ENCODE measurements at places on chromosomes 4 and X.

- DNase-seq, result no peak
Observed at GRCh38 chrX:119105826-119106225, 21.8 kb downstream of the KIAA1210 start.

DNA sequence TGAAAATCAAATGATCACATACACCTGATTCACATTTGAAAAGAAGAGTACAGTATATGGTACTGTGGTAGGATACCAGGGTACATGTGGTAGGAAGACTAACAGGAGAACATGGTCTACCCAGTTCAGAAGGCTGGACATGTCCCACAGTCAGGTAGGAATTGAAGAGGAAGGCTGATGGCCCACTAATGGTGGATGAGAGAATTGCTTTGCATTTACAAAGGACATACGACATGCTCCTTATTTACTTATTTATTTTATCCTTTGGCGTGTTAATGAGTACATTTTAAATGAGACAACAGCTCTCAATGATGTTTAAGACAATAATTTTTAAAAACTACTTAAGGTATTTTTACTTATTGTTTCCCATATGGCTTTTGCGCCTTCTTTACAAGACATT lies 106.7 kb upstream of the BMP2K start:
- no peak for DNase-seq

DNA sequence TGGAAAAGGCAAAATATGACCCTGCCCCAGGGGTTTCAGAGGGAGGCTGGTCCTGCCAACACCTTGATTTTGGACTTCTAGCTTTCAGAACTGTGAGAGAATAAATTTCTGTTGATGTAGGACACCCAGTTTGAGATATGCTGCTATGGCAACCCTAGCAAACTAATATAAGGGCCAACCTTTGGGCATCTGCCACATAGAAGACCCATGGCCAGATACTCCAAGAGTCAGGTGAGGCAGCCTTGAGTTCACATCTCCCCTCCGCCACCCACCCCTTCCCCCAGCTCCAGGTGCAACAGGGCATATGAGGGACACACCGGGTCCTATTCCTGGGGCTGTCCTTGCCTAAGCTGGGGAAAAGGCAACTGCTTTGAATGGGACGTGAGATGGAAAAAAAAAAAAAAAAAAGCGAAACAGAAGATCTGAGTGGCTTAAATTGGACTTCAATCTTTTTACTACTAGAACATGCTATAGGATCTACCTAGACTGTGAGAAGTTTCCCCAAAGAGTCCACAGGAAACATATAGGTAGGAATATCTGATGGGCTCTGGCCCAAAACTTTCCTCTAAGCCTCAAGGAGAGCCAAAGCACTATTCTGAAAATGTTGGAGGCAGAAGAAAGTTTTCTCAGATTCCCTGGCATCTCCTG lies 56.5 kb upstream of the PROM1 start:
- no peak for DNase-seq

GRCh38 chrX:126799059-126799458 lies 20.5 kb upstream of the PRR32 start:
- DNase-seq, result no peak

- no peak for DNase-seq
Observed at GRCh38 chr4:172232966-172233365, 419.8 kb downstream of the GALNTL6 start.

GRCh38 chr4:20311856-20312255 lies 60.2 kb downstream of the SLIT2 start:
- no peak for DNase-seq

- peak; percentile 31 for DNase-seq
Observed at GRCh38 chr4:152316969-152317368, 218.9 kb downstream of the FBXW7 start.

DNA sequence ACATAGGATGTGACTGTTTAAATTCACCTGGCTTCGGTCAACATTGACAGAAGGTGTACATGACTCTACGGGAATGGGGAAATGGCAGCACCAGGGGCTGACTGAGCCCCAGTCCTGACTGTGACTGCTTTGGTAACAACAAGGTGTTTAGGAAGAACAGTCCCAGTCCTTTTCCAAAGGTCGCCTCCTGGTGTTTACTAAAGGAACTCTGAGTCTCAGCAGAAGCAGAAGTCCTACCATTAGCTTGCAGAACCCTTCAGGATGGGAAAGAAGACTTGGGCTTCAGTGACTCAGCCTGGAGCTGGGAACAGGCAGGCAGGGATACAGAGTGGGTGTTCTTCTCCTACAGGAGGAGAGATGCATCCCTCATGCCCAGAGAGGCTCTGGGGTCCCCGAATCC lies 103.3 kb downstream of the MGST2 start:
- no peak for DNase-seq

DNA sequence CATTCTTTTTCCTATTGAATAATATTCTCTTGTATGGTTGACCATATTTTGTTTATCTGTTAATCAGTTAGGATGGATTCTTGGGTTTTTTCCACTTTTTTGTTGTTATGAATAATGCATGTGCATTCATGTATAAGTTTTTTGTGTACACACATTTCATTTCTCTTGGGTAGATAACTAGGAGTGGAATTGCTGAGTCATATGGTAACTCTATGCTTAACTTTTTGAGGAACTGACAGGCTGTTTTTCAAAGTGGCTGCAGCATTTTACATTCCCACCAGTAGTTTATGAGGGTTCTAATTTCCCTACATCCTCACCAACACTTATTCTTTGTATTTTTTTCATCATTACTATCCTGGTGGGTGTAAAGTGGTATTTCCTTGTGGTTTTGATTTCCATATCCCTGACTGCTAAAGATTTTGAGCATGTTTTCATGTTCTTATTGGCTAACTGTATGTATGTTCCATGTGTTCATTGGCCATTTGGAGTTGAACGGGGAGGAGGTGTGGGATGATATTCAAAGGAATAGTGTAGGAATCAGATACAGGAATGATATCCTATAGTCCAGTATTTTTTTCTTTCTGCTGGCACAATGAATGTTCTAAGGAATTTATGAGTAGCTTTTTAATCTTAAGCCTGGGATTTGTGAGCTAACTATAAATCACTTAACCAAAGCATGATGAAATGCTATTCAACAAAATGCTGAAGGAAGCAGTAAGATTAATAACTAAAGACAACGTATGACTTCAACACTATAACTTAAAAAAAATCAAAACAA lies 114.3 kb downstream of the AMELX start:
- no peak for DNase-seq

DNA sequence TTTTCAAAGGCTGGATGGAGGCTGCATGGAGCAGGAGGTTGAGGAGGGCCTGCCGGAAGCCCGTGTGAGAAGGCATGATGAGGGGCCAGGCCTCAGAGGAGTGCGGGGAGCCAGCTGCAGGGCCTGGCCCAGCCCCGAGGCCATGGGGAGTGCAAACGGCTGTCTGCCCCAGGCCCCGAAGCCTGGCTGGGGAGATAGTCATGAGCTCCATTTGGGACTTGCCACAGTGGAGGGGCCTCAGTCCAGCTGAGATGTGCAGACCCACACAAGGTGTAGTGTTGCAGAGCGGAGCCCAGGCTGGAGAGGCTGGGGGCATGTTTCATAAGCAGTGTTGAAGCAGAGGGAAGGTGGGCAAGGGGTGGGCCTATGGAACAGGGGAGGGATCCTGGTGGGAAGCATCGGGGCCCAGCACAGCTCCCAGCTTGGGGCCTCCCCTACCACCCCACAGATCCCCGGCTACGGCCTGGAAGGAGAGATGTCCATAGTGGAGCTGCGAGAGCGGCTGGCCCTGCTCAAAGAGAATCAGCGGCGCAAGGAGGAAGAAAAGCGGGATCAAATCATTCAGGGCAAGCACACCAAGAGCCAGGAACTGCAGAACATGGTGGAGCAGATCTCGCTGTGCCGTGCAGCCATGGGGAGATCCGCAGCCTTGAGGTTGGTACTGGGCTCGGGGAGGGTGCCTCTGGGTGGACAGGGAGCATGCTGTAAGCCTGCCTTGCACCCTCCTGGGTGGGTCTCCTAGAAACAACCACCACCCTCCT lies 9.1 kb upstream of the RNF4 start:
- no peak for DNase-seq

GRCh38 chr4:144902614-144903013 lies 195.4 kb downstream of the ANAPC10 start:
- DNase-seq, result no peak

DNA sequence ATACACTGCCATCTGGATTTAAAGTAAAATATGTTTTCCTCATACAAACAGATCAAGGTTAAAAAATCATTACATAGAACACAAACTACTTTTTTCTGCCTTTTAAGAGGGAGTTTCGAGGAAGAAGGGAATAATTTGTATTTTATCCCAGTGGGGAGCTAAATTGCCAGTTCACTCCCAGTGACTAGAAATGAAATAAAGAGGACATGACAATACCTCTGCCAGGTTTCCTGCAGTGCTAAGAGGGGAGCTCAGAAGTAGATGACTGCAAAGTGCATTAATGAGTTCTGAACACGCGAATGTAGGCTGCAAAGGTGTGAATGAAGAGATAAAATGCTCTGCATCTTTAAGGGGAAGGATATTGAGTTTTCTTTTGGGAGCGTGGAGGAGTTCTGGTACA lies 69.7 kb downstream of the SRPX start:
- no peak for DNase-seq

DNA sequence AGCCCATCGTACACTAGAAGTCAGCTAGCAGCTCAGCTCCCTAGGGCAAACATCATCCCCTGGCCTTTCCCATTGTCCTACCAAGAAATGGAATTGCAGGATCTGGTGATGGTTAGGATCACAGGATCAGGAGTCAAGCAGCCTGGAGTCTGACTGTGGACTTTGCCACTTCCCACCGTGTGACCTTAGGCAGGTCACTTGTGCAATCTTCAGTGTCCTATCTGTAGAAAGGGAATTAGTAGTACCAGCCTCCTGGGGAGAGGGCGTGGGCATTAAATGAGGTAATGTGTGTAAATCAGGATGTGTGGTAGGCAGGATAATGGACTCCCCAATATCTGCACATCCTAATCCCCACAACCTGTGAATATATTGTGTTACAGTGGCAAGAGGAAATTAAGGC lies 38.6 kb upstream of the APLN start:
- no peak for DNase-seq

DNA sequence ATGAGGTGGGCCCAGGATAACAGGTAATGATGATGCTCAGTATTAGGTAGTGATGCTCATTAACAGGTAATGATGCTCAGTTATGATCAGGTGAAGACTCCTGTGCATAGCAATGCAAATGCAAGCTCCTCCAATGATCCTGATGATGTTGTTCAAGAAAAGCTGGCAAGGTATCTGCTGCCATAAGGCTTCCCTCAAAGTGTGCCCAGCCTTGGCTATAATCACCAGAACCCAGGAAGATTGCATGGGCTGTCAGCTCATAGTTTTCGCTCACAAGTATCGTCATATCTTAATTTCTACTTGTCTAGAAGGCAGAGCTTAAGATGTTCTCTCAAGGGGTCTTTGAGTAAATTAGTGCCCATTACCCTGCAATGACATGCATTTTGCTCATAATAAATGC lies 366.2 kb upstream of the CLNK start:
- DNase-seq, result no peak

DNA sequence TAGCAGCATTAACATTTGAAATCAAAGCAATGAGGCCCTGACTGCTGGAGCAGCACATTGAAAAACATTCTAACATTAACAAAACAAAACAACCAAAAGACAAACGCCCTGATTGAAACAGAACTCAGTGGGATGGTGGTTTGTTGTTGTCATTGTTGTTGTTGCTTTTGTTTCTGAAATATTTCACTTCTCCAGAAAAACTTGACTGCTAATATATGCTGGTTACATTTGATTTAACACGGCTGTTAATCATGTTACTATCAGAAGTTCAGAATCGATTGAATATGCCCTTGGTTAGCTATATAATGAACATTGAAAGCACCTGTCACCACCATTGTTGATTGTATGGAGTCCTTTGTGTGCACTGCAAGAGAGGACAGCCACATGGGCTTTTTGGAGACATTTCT lies 790.4 kb upstream of the GALNTL6 start:
- DNase-seq, result no peak

- DNase-seq, result no peak
Observed at GRCh38 chr4:183878251-183878970, 26.7 kb upstream of the STOX2 start.

DNA sequence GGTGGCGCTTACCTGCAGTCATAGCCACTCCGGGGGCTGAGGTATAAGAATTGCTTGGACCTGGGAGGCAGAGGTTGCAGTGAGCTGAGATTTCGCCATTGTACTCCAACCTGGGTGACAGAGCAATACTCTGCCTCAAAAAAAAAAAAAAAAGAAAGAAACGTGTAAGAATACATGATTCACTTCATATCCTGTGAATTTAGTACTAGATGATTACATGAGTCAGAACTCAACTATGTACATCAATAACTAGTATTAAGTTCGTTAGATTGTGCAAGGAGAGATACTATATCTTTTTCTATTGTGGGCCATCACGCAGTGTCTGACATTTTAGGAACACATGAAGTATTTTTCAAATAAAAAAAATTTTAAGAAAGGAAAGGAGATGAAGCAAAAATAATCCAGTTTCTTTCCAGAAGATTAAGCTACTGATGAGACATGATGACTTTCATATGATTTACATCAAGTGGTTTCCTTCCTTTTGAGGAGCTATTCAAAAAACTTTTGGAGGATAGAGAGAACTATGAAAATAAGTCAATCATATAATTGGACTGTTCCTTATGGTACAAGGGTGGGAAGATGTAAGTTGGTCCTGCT lies 64.7 kb upstream of the EXOC1L start:
- DNase-seq, result no peak

GRCh38 chr4:136634121-136634520 lies 898.2 kb downstream of the PCDH18 start:
- no peak for DNase-seq

DNA sequence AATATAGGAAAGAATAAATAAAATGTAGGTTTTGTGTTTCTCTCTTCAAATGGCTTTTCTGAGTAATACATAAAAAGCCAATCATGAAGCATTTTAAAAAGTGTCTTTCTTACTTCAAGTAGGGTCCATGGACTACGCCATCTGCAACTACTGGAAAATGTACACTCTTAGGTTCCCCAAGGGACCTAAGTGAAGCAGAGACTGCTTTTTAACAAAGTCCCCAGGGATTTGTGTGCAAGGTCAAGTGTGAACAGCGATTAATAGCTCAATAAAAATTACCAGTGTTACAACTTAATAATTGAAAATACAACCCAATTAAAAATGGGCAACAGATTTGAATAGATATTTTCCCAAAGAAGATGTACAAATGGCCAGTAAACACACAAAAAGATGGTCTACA lies 84.9 kb downstream of the ARHGAP6 start:
- no peak for DNase-seq

DNA sequence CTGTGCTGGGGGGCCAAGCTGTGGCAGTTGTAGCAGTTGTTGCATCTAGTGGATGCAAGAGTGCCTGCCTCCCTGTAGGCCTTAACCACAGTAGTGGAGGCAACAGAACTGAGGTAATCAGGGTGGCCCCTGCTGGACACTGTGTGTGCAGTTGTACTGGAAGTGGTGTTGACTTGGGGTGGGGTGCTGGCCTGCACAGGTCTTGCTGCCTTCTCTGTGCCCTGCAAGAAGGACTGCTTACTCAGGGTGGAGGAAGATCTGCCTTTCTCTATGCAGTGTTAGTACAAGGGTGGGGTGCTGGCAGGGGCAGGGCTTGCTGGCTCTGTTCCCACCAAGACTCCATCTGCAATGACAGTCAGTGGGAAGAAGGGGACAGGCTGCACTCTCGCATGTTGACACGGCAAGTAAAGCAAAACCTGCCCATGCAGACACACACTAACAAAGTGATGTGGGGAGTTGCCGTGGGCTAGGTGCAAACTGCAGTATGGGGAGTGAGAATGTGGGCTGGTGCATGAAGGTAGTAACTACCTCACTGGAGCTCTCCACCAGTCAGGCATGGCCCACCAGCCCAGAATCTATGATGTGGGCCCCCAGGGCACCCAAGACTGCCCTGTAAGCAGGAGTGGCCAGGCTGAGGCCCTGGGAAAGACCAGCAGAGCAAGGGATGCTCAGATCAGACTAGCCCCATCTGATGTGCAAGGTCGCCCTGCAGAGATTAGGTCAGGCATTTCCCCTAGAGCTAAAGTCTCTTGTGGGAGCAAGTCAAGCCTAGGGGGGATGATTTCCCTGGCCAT lies 594.9 kb downstream of the TECRL start:
- DNase-seq, result no peak
